ENCODE measurements at places on chromosomes 3 and 15.

DNA sequence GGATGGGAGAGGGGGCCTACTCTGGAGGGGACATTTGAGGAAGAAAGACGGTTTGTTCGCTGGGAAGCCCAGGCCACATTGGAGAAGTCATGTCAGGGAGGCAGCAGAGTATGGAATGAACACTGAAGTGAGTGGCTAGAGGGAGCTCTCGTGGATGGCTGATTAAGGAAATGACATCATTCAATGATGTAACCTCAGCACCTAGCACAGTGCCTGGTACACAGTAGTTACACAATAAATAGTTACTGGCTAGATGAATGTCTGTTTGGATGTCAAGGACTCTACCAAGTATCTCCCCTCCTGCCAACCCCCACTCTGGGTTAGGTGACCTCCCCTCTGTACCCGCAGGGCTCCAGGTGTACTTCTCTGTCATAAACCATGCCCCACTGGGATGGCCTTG, 121.1 kb downstream of the CLSTN2 start:
- no peak for DNase-seq

DNA sequence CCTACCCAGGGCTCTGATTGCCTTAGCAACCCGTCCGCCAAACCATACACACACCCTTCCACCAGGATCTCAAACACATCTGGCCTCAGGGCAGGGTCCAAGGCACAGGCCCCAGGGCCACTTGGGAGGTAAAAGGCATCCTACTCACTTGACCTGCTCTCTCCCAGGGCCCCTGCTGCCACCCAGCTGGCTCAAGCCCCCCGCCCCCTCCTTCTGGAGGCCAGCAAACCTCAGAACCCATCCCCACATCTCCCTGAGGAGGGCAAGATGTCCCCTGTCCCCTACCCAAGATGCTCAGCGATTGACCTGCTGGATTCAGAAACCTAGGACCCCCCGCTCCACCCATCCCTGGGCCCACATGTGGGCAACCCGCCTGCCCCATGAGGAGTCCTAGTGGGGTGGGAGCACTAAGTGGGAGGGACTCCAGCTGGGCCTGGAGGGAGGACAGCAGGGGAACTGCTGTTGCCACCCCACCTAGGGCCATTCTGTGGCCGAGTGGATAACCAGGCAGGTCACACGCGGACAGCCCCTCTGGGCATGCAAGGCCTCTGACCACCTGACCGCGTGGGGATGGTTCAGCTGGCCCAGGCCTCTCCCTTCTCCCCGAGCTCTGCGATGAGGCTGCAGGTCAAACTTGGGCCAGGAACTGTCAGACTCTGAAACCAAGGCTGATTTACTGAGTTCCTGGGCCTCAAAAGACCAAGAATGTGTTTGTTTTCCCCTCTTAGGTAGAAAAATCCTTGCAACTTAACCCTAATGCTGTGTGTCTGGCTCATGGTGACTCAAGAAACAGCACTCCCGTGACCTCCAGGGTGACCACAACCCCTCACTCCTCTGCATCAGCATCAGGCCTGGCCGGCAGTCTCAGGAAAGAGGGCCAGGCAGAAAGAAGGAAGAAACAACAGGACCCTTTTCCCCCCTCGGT, 4.2 kb downstream of the MFGE8 start:
- peak; percentile 70 for DNase-seq

DNA sequence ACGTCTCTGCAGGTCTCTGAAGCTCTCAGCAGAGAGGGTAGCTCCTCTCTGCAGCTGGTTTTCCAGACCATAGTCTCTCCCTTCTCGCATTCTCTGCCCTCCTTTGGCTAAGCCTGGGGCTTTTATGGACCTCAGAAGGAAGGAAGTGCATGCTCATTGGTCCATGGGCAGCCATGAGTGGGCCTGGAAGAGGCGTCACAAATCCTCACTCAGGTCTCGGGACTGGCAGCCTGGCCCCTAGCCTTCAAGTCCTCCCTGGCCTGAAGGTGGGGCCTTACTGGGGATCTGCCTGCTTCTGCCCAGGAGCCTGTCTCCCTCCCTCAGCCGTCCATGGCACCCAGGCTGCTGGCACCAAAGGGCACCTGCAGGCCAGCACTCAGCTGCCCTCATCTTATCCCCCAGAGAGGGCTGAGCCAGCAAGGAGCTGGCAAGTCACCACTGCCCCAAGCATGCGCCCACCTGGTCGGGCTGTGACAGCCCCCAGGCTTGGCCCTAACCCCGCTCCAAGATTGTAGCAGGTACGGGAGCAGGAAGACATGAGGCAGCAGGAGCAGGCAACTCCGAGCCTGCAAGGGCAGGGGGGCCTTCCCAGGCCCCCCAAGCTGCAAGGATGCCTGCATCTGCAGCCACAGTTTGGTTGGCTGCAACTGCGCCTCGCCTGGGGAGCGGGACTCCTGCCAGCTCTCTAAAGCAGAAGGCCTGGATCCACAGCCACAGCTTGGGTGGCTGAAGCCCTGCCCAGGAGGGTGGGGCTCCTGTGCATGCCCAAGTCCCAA, 37.4 kb downstream of the GHSR start:
- DNase-seq = peak; percentile 56

GRCh38 chr15:66850078-66850991, 148.3 kb downstream of the SMAD6 start:
- peak; percentile 88 for DNase-seq

DNA sequence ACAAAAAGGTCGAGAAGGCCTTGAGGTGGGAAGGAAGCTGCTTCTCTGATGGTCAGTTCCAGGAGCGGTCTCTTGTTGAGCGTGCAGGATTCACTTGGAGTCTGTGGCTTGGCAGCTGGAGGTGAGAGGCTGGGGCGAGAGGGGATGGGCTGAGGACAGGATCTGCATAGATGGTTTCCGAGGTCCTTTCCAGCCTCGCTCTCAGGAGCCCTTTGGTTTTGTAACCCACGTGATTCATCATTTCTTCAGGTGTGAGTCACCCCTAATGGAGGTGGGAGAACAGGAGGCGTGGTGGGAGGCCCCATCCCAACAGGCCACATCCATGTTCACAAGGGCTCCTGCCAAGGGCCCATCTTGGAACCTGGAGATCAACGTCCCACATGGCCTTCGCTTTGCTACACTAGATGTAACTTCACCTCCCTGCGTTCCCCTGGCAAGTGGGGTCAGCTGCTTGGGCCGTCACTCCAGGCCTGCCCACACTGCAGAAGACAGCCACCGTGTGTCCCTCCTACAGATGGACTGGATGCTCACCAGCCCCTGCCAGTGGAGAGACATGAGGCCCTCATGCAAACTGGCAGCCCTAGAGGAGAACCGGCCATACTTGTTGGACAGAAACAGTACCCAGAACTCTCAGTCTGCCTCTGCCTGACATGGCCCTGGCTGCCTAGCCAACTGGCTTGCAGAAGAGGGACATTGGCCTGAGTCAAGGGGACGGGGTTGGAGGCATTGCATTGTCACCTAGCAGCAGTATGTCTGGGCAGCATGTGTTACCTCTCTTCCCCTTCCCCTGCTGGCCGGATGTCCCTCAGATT, 1.6 kb upstream of the PCSK6 start:
- DNase-seq = no peak

- no peak for DNase-seq
These were observed 507.6 kb upstream of the ROBO2 start for GRCh38 chr3:76532158-76532822.

GRCh38 chr3:193863657-193864357, 270.8 kb downstream of the OPA1 start:
- no peak for DNase-seq
